ENCODE measurements at places on chromosomes 4 and X.

DNA sequence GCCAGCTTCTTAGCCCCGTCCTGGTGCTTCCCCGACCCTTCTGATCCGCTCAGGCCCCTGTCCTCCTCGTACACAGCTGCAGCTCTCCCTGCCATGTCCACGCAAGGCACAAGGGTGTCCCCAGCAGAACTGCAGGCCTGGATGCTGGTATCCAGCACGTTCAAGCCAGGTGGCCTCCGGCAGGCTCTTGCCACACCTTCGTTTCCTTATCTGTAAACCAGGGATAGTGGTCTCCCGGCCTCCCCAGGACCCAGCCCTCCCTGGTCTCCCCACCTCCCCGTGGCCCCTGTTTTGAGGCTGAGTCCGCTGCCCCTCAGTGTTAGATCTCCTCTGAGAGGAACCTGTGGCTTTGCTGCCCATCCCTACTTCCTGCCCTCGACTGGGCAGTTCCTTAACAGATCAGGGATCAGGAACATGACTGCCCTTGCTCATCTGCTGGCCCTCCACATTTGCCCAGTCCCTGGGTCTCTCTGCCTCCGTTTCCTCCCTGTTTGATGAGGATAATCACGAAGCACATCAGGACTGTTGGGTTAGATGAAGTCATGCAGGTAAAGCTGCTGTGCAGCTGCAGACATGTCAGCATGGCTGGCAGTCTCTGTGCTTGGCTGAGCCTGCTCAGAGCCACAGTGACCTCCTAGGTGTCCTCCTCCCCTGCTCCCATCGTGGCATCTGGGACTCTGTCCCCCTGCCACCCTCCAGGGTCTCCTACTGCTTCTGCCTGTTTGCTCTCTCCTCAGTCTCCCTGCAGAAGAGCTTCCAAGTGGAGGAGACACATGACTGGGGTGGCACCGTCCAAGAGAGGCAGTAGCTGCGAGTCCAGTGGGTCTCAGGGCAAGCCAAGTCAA lies 32.9 kb downstream of the PIGG start:
- no peak for DNase-seq

GRCh38 chr4:32519060-32519459 lies 1798.9 kb downstream of the PCDH7 start:
- no peak for DNase-seq

GRCh38 chr4:127261476-127261875 lies 371.3 kb upstream of the INTU start:
- DNase-seq, result no peak

GRCh38 chrX:43269201-43269600 lies 386.9 kb upstream of the MAOA start:
- no peak for DNase-seq

GRCh38 chrX:53616946-53617345 lies 69.6 kb downstream of the HUWE1 start:
- DNase-seq, result no peak

- DNase-seq, result no peak
Observed at GRCh38 chrX:132208422-132208821, 10.8 kb downstream of the RAP2C start.

Measured in GM03348 (cell line).